ENCODE measurements at places on chromosomes 4 and X.

DNA sequence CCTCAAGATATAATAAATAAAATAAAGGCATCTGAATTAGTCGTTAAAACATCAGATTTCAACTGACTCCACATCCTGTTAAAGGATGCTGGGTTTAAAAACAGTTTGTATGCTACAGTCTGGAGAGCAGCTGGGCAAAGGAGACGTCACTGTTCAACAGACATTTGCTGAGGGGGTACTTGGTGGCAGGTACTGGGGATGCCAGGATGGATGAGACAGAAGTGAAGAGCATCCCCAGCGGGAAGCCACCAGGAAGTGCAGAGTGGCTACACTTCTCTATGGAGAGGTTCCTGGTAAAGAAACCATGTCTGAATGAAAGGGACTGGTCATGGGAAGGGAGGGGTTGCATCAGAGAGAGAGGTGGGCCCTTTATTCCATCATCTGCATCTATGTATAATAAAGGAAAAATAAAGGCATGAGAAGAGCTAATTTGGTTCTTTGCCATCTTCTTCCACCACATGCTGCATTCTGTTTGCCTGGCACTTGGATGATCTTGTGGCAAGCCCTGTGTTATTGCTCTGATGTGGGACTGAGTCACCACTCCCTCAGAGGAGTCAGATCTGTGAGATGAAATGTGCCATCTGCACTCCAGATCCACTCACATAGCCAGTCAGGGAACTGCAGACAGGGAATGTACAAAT is 145.0 kb downstream of the SOWAHB start:
- no peak for DNase-seq

- DNase-seq = no peak
Measured at GRCh38 chr4:106851726-106852125, 184.4 kb downstream of the DKK2 start.

GRCh38 chr4:74023709-74024108 is 14.8 kb downstream of the CXCL3 start:
- DNase-seq = no peak

GRCh38 chr4:103774326-103774825 is 54.6 kb upstream of the TACR3 start:
- DNase-seq = no peak

DNA sequence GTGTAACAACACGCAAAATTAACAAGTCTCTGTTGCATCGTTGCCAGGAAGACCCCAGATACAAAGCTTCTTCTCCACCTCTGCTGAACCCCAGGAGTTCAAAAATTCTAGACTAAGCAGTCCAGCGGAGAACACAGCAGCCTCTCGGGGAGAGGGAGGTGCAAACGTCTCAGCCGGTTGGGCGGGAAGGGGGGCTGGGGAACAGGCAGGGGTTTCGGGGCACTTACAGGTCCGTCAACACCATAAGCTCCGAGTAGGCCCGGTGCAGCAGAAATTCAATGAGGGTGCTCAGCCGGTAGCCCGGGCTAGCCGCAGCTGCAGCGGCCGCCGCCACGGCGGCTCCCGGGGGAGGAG is 394 bp downstream of the MED14 start:
- DNase-seq = no peak

DNA sequence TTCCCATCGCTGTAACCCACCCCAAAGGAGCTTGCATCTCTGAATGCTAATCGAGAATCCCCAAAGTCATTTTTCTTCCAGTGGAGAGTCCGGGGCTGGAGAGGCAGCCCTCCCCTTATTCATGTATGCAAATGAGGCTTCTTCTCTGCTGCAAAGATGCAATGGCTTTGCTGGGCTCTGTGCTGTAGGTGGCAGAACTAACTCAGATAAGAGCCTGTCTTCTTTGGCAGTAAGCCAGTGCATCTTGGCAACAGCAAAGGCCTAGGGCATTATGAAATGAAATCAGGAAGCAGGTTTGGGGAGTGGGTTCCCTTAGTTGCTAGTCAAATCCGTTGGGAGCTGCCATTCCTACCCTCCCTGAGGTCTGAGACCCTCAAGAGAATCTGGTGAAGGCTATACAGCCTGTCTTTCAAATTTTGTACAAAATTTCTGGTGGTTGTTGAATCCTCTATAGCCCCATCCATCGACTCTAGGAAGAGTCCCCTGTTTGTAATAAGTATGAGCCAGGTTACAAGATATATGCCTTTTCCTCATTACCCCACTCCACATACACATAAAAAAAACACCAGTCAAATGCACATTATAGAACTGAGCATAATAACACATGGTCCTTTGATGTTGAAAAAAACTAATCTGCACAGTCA is 290.6 kb upstream of the TAPT1 start:
- DNase-seq = no peak

- DNase-seq = no peak
Measured at GRCh38 chr4:40192114-40193015, 4.5 kb upstream of the RHOH start.

DNA sequence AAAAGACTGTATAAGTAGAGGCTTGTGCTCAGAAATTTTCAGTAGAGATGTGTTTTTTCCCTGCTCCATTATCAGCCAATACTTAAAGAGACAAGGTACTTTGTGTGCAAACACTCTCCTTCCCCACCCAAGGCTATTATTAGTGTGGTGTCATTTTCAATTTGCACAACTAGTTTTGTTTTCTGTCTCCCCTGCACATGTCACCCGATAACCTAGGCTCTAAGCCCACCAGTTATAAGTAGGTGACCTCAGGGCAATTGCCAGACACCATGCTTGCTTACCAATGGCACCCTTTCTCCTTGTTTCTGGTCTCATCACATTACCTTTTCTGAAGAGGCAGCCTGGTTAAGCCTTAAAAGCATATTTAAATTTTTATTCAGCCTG is 8.0 kb upstream of the GUCY1A1 start:
- no peak for DNase-seq

DNA sequence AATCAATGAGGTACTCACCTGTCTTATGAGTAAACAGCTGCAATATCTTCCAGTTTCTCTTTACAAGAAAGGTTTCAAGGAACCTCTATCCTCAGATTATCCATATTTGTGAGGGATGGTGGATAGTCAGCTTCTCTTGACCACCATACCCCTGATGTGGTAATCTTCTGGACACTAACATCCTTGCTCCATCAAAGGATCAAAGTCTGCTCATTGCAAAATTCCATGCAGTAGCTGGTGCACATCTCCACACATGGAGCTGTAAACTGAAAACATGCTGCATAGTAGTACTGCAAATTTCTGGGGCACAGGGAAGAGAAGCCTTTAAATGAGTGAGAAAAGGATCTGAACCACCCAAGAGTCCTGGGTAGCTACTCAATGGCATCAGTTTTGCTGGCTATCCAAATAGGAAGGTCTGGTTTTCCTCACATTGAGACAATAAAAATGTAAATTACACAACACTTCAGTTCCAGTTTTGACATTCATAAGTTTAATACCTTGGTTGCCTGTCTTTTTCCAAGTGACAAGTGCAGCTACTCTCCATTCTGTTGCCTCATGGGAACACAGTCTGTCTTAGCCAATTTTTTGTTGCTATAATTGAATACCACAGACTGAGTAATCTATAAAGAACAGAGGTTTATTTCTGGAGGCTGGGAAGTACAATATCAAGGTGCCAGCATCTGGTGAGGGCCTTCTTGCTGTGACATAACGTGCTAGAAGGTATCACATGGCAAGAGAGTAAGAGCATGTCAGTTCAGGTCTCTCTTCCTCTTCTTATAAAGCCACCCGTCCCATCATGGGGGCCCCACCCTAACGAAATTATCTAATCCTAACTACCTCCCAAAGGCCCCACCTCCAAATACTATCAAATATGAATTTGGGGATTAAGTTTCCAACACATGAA is 34.4 kb upstream of the ARHGEF6 start:
- no peak for DNase-seq

- no peak for DNase-seq
Measured at GRCh38 chrX:42530027-42530426, 247.9 kb downstream of the PPP1R2C start.

DNA sequence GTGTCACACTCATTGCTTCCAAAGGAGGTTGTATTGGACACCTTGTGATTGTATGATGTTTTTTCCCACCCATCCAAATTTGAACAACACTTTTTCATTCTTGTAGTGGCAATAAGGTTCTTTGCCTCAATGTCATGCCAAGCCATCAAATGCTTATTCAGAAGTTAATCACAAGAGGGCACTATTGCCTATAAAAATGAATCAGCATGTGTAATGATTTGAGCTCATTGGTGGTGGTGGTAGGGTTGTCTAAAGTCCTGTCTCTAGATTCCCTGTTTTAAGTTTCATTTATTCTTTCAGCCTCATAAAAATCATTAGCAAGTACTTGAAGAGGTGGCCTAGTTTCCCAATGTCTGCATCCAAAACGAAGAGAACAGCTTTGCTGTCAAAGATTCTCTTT is 37.0 kb downstream of the IRS4 start:
- DNase-seq = no peak

DNA sequence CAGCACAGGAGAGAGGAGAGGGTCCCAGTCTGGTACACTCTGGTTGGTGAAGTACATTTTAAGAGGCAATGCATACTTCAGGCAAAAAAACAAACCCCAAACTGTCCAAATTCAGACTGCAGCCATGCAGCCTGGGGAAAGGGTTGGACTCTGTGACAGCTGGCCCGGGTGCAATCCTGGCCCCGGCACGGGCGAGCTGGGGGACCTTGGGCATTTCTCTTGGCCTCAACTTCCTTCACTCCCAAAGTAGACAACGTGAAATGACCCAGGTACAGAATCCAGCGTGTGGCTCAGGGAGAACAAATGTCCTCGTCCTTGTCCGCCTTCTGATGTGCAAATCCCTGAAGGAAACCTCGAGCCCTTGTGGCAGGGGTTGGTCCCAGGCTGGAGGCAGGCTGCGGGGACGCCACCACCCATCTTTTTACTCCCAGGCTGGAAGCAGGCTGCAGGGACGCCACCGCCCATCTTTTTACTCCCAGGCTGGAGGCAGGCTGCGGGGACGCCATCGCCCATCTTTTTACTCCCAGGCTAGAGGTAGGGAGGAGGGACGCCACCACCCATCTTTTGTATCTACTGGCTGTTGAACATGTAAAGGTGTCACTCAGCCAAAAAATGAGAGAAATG is 62.3 kb downstream of the ACOX3 start:
- DNase-seq = no peak

- no peak for DNase-seq
Measured at GRCh38 chr4:183632689-183633088, 26.3 kb downstream of the RWDD4 start.

- no peak for DNase-seq
Measured at GRCh38 chr4:15109600-15109999, 107.3 kb downstream of the CPEB2 start.

- DNase-seq = no peak
Measured at GRCh38 chrX:981791-982626, 230.4 kb downstream of the CRLF2 start.

DNA sequence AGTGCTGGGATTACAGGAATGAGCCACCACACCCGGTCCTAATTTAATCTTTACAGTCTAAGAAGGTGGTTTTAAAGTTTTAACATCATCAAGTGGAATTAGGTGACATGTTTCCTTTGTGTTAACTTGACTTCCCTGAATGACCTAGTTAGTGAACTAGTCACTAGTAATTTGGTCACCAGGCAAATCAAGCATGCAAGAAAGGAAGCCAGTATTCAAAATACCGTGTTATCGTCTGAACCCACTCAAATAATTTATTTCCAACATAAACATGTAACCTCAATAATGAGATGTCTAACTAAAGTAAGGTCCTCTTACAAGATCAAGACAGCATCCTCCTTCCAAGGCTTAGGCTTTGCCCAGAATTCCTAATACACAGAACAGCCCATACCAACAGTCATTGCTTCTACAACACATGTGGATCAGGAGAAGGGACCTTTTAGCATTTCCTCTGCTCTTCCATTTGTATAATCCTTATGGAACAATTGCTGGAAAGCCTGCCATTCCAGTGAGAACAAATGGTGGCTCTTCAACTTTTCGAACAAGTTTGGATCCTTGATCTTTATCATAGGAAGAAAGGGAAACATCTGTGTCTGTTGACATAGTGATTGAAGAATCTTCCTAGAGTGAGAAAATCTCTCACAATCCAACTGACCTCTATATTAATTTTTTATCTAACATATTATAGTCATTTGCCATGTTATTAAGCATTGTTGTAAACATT is 97.2 kb downstream of the ANXA3 start:
- DNase-seq = no peak
